ENCODE measurements at places on chromosomes 7 and 10.

DNA sequence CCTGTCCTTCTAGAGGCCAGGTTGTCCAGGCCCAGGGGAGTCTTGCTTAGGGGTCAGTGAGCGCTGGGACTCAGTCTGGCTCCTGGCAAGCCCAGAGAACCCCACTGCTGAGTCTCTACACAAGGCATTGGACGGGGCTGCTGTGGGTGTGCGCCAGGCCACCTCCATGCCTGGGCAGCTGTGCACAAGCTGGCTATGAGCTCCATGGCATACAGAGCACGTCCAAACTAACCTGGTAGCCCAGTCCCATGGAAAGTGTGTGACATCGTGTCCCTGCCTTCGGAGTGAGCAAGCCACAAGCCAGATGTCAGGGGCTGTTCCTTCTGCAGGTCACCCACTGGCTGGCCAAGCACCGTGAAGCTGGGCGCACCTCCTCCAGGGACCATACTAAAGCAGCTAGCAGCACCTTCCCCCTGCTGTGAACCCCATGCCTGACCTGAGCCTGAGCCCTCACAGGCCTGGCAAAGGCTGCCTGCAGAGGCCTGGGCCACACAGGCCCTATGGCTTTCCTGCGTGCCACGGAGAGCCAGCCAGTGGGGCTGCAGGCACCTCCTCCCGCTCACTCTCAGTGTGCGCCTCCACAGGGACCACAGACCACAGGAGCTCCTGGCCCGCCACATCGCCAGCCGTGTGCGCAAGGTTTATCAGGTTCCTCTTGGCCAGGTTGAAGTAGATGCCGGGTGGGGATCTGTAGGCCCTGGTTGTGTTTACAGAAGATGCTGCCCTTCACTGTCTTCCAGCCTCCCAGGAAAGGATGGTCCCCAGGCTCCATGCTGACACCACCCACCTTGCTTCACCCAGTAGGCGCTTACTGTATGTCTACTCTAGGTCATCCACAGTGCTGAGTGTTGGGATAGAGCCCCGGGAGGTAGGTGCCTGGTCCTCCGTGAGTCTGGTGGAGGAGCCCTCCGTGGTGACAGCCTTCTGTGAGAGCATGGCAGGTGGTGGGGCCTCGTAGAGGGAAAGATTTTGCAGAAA lies 219.7 kb downstream of the EBF3 start:
- DNase-seq, result no peak

DNA sequence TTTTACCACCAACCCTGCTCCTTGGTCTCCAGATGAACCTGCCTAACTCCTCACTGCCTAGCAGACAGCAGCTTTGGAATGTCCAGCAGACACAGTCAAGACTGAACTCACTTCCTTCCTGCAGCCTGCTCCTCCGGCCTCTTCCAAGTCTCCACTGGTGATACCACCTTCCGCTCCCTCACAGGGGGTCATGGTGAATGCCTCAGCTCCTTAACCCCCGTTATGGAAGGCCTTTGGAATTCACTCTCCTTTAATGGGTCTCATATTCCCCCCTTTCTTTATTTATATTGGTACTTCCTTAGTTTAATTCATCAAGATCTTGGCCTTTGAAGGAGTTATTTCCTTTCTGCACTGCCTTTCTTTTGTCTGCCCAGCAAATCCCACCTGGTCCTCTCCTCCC lies 44.9 kb upstream of the ZNF32 start:
- DNase-seq, result no peak

DNA sequence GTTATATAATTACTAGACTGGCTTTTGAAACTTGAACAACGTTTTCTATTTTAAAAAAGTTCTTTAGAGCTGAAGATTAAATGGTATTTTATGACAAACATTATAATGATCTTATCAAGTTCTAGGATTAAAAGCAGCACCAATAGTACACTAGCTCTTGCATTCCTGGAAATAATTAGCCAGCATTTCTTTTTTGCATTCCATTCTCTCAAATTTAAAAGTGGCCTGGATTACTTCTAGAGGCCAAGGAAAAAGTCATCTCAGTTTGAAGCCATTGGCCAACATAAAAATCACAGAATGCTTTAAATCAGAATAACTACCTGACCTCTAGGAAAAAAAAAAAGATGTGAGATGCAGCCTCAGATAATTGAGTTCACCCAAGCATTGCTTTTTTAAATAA lies 1326.4 kb upstream of the SORCS1 start:
- no peak for DNase-seq

- DNase-seq, result no peak
Observed at GRCh38 chr10:90041585-90041984, 340.2 kb downstream of the KIF20B start.

GRCh38 chr10:71342573-71343391 lies 23.7 kb downstream of the SLC29A3 start:
- no peak for DNase-seq

GRCh38 chr7:8436965-8437364 lies 3.6 kb downstream of the NXPH1 start:
- peak; percentile 18 for DNase-seq

DNA sequence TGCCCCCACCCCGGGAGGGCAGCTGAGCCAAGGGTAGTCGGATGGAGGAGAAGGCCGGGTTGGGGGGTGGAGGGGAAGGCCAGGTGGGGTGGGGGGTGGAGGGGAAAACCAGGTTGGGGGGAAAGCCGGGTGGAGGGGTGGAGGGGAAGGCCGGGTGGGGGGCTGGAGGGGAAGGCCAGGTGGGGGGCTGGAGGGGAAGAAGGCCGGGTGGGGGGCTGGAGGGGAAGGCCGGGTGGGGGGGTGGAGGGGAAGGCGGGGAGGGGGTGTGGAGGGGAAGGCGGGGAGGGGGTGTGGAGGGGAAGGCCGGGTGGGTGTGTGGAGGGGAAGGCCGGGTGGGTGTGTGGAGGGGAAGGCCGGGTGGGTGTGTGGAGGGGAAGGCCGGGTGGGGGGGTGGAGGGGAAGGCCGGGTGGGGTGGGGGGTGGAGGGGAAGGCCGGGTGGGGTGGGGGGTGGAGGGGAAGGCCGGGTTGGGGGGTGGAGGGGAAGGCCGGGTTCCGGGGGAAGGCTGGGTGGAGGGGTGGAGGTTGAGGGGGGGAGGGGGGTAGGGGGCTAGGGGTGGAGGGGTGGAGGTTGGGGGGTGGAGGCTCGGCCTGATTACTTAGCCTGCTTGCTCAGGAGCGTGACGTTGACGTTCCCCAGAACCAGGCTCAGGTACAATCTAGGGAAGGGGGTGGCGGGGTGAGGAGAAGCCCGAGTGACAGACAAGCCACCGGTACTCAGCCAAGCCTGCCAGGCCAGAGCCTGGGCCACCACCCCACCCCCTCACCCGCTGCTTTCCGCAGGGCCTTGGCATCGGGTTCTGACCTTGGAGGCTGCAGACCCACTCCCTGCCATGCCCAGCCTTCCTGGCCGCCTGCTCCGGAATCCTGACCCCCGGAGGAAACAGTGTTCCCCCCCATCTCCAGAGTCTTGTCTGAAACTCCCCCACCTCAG lies 5.6 kb downstream of the TMEM120A start:
- DNase-seq, result no peak

DNA sequence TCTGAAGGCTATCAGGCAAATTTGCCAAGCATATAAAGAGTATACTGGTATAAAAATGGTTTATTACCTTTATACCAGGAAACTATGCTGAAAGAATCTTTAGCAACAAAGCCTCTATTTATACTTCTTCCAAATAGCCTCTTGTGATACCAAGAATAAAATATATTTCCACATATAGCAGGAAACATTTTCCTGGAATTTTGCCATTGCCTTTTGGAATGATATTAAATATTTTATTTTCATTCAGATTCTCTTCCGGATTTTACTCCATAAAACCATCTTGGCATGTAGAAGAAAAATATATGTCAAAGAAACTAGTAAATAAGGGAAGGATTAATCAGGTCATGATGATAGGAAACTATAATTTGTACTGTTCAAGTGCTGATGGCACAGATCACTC lies 17.7 kb downstream of the SOSTDC1 start:
- DNase-seq, result no peak

DNA sequence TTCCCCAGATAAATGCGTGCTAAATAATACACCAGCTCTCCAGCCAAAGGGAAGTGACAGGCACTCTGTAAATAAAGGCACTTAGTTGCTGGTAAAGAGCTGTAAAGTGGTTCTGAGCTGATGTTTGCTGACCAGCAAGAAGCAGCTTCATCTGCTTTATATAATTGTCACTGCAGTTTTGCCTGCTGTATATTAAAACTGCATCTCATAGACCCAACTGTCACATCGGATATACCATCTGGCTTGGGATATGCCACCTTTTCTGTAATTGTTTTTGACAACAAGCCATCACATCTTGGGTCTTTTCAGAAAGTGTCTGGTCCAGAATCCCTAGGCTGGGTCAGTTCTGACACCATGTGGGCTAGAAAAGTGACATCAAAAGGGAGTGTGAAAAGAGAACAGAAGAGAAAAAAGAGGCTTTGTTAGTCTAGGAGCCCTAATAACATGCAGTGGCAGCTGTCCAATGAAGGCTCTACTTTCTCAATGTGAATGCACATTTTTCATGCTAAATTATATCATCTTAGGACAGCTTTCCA lies 697.6 kb downstream of the KCNMA1 start:
- DNase-seq, result no peak

DNA sequence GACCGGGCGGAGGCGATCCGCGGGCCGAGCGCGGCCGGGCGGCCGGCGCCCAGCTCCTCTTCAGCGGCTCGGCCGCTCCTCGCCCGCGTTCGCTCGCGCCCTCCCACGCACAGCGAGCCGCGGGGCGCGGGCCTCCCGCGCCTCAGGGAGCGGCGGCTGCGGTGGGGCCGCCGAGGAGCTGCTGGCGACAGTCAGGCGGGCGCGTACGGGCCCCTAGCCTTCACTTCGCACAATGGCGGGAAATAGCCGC lies at the start of gene MCMBP:
TSS of gene MCMBP (minus strand) at position 234 of the 250 bp plus-strand sequence. CDS start 259 bp downstream, outside the sequence.
- DNase-seq, result no peak

DNA sequence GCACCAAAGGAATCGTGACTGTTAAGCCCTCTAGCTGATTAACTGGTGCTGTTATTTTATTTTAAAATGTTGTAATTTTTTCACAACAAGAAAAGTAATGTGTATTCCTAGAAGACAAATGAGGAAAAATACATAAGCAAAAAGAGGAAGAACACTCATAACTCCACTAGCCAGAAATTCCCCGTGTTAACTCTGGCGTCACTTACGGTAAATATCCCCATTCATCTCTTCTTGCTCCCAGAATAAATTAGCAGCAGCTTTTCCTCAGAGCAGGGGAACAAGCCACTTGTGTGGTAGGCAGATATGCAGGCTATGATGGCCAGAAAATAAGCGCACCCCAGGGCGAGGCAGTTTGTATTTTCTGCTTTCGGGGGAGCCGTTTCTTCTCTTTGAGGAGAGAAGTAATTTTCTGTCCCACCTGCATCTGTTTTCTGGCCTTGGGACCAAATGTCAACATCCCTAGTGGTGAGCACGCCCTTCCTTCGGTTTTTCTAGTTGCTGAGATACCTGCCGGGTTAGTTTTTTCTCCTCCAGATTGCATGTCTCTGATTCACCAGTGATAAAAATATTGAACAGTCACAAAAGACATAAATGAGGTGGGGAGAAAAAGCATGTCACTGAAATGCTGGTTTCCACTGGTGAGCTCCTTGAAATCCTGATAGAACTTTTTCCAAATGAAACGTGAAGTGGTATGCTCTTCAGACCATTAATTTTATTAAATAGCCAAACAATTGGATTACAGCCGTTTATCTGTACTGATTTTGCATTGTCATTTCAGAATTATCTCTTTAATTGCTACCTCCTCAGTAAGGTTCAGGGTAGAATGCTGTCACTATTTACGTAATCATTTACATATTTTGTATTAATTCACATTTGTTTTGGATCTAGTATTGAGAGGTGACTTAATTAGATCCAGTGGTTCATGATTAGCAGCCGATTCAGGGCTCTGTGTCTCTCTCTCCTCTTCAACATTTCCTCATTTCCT lies 268.1 kb downstream of the CAMK1D start:
- DNase-seq, result no peak

DNA sequence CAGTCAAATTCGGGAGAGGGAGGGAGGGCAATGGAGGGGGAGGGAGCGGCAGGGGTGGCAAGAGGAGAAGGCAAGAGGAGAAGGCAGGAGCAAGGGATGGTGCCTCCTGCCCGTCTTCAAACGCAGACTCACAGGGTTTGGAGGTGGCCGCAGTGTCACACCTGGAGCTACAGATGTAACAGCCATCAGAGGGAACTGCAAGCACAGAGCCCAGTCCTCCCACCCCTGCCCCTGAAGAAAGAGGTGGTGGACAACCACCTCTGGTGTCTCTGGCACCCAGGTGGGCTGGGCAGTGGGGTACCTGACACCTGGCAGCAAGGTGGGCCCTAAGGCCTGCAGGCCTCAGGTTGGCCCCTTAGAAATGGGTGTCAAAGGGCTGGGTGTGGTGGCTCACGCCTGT lies 67.0 kb upstream of the SDK1 start:
- DNase-seq, result no peak

GRCh38 chr7:27179503-27180430 lies 5.3 kb downstream of the HOXA11 start:
- DNase-seq, result peak; percentile 80

DNA sequence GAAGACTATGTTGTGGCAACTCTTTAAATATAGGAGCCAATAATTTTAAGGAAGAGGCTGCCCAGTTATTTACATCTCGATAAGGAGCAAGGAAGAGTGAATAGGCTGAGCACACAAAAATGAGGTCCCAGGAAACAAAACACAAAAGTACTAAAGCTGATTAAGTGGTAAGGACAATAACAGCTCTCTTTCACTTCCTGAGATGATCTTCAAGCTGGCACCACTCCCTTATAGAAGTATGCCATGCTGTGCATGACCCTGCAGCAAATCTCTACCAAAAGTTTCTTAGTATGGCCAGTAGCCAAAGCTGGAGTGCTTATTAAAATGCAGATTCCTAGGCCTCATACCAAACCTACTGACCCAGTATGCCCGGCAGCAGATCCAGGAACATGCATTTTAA lies 39.7 kb downstream of the CADPS2 start:
- no peak for DNase-seq

DNA sequence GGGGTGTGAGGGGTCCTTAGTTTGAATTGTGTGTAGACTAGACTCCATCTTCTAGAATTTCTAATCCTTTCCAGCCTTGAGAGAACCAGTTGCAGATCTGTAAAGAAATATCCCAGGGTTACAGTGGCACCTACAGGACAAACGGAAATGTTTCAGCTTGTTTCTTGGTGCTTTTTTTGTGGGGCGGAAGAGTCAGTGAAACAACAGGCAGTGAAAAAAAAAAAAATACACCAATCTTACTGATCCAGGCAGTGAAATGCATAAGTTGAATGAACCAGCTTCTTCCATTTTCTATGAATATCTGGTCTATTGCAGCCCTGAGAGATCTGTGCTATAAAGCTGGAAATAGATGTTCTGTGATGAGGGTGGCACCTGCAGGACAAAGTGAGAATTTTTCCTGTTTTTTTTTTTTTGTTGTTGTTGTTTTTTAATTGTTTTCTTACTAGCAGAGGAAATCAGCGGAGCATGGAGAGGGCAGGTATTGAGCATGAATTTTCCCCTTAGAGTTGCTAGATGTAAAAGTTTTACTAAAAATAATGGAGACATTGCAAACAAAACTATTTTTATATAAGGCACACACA lies 81.9 kb upstream of the DYNC1I1 start:
- DNase-seq, result no peak
